ENCODE measurements at places on chromosomes 3 and 15. TPM values are rescaled to one million over a fixed set of nuclear protein-coding genes. Genes with fewer than 3 reads are reported as not detected.

The DRD3 gene
- total RNA-seq: not detected

The CKMT1B gene
- total RNA-seq: 55.2 TPM

The FBXW12 gene
- not detected for total RNA-seq

The BHLHE40 gene
- total RNA-seq: 61.3 TPM

The CCDC39 gene
- total RNA-seq: not detected

The TGM5 gene
- 0.21 TPM for total RNA-seq

The STRIT1 gene
- not detected for total RNA-seq

The ANKRD34C gene
- total RNA-seq: not detected

The PLAAT1 gene
- total RNA-seq: 21.1 TPM

The DUSP7 gene
- total RNA-seq: 12.6 TPM

The PRR20G gene
- total RNA-seq: not detected

The MAP2K5 gene
- total RNA-seq: 6.0 TPM

The IL5RA gene
- not detected for total RNA-seq

The GOLGA6L7 gene
- total RNA-seq: not detected

The NR2E3 gene
- total RNA-seq: not detected

The ALPK3 gene
- total RNA-seq: 0.03 TPM

The BUB1B gene
- 34.6 TPM for total RNA-seq

The C3orf80 gene
- 0.21 TPM for total RNA-seq

The FANCI gene
- total RNA-seq: 64.5 TPM

The TAGLN3 gene
- total RNA-seq: not detected

The TMEM212 gene
- total RNA-seq: not detected

The GOLGA8T gene
- total RNA-seq: not detected

The C15orf39 gene
- 10.1 TPM for total RNA-seq

The ACTC1 gene
- total RNA-seq: not detected

The TP63 gene
- total RNA-seq: not detected

The MKRN2OS gene
- not detected for total RNA-seq

The SCN5A gene
- 1.0 TPM for total RNA-seq

The FHIT gene
- 3.9 TPM for total RNA-seq

The SLC6A11 gene
- 0.13 TPM for total RNA-seq

The PTPN23 gene
- total RNA-seq: 13.0 TPM

The CCRL2 gene
- not detected for total RNA-seq

The RPP25 gene
- 1.4 TPM for total RNA-seq

The MEF2A gene
- 29.9 TPM for total RNA-seq

The GOLGA6L10 gene
- total RNA-seq: 0.18 TPM

The AMT gene
- not detected for total RNA-seq

All from SK-MEL-5 (cell line).